Effector memory CD4-positive, alpha-beta T cell (primary cell): ENCODE measurements at places on chromosomes 2 and 18.

DNA sequence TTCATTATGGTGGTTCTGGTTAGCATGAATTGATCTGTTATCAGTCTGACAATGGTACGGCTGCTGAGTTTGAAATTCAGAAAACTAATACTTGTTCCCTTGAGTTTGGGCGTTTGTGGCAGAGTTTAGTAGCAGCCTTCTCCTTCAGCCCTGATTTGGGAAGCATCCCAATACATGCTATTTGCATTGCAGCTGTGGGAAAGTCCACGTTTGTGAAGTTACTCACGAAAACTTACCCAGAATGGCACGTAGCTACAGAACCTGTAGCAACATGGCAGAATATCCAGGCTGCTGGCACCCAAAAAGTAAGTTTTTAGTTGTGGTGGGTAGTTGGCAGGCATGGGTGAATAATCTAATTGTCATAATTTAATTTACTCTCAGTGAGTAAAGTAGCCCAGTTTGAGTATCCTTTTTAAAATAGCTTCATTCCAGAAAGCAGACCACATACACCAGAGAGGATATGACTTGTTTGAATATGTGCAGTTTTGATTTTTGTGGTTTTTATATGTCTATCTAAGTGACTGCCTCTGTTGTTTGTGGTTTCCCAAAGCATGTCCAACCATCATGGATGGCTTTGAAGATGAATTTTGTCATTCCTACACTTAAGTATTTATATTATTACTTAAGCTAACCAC, 12.2 kb downstream of the DGUOK start:
- DNase-seq: no peak

- no peak for DNase-seq
These were observed 58.7 kb downstream of the PIGN start for GRCh38 chr18:62128157-62128556.

- DNase-seq: no peak
These were observed 54.8 kb upstream of the HDAC4 start for GRCh38 chr2:239455436-239456203.

GRCh38 chr18:3605486-3605952, 155.5 kb downstream of the TGIF1 start:
- no peak for DNase-seq

GRCh38 chr2:181407171-181407570, 50.0 kb upstream of the ITGA4 start:
- DNase-seq: no peak

DNA sequence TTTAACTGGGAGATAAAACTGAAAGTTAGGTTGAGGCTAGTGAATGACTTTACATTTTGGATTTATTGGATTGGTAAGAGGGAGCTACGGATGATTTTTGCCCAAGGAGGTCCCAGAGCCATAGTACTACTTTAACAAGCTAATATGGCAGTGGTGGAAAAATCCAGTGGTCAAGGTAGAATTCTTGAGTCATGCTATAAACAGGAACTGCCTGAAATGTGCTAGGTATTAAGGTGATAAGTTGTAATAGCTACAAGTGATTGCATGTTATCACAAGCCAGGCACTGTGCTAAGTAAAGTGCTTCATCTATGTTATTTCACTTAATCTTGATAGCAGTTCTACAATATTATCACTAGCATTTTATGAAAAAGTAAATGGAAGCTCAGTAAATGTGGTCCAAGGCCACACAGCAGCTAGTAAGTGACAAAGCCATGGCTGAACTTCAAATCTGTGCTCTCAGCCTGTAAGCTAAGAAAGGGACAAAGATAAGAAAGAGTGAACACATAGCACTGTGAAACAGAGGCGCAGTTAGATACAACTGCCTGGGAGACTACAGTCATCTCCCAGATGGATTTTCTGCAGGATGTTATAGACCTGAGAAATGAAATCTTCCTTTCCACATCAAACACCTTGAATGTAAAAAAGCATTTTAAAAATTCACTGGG, 469.6 kb downstream of the TGIF1 start:
- DNase-seq: no peak

DNA sequence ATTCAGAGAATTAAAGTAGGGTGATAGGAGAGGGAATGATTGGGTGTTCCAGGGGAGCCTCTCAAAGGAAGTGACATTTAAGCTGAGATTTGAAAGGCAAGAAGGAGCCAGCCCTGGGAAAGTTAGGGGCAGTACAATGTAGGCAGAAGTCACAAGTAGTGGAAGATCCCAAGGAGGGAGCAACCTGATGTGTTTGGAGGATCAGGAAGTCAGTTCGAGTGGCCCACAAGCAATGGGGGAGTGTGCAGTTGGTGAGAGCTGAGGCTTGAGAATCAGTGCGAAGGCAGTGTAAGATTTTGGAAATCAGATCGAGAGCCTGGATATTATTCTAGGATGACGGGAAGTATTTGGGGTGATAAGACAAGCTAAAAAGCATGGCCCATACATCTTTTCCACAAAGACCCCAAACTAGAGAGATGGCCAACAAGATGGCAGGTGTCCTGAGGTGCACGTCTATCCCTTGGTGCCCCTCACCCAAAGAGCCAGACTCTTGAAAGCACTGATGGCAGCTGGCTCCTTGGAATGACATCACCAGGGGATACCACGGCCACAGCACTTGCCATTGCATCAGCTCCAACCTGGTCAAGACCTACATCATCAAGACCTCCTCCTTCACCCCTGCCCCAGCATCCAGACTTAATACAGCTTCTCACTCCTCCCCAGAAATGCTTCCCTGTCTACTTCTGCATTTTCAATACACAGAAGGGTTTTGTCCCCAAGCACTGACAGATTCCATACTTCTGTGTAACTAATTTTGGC, 127.3 kb downstream of the BCL2 start:
- DNase-seq: no peak
